Vagina (tissue), 2 donors: ENCODE measurements at places on chromosomes 5 and 9.

DNA sequence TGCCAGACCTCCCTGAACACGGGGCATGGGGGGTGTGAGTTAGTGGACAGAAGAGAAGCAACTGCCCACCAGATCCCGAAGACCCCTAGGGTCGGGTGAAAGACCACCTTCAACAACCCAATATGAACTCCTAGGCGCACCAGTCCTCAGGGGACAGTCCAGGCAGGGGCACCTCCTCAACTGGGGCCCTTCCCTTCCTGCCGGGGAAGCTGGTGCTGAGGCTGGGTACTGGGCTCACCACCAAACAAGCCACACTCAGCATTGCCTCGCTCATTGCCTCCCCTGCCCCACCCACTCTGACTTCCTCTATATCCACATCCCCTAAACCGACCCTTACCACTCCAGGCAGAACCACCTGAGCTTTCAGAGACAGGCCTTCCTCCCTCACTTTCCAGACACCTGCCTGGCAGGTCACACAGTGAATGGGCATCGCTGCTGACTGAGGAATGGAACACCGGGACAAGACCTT, 42.5 kb downstream of the SEMA4D start:
- DNase-seq: no peak

- DNase-seq: no peak
Measured at GRCh38 chr5:129306725-129307124, 153.4 kb upstream of the ADAMTS19 start.

GRCh38 chr9:5453004-5453403, 2.7 kb downstream of the CD274 start:
- no peak for DNase-seq

DNA sequence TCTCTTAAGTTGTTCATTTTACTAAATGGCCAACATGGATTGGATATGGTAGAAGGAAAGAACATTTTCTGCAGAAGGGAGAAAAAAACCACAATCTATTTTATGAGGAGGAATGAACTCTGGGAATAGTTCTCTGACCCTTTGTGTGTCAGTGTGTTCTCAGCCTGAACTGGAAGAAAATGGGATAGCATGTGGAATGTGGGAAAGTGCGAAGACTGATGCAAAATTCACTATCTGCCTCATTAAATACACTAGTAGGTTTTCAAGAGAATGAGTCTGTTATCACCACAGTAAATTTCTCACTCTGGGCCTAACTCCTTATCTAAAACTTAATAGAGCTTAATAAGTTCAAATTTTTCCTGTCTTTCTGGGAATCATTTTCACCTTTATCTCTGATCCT, 22.7 kb downstream of the ITGA1 start:
- no peak for DNase-seq

GRCh38 chr9:134344068-134344799, 18.0 kb downstream of the RXRA start:
- no peak for DNase-seq

GRCh38 chr9:114898741-114899140, 31.6 kb downstream of the TNFSF8 start:
- DNase-seq: no peak

GRCh38 chr9:36551129-36551528, 21.6 kb upstream of the MELK start:
- no peak for DNase-seq

DNA sequence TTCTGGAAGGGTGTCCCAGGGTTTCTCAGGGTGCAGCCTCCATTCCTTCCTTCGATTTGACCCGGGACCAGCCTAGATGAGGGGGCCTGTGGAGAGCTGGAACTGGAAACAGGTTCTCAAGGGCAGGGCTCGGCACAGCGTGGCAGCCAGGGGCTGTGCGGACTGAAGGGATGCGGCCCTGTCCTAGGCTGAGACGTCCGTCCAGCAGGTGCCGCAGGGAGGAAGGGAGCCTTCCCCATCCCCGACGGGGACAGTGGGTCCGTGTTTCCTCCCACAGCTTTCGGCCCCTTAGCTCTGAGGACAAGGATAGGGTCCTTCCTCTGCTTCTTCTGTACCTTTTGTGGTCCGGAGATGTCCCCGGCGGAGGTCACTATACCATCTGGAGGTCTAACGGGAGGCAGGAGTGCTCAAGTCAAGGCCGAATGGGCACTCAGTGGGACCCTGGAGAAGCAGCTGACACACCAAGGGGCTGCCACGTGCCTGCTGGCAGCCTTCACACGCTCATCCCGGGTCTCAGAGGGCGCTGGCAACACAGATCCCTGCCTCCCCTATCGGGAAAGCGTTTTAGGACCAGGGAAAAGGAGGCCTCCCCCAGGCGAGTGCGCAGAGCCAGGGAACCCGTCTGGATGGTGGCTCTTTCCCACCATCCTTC, 49.9 kb downstream of the USP20 start:
- DNase-seq: peak; percentile 89

- DNase-seq: peak; percentile 72
Measured at GRCh38 chr9:89597711-89598362, 7.0 kb upstream of the GADD45G start.

GRCh38 chr5:107056278-107056677, 614.5 kb downstream of the EFNA5 start:
- no peak for DNase-seq

DNA sequence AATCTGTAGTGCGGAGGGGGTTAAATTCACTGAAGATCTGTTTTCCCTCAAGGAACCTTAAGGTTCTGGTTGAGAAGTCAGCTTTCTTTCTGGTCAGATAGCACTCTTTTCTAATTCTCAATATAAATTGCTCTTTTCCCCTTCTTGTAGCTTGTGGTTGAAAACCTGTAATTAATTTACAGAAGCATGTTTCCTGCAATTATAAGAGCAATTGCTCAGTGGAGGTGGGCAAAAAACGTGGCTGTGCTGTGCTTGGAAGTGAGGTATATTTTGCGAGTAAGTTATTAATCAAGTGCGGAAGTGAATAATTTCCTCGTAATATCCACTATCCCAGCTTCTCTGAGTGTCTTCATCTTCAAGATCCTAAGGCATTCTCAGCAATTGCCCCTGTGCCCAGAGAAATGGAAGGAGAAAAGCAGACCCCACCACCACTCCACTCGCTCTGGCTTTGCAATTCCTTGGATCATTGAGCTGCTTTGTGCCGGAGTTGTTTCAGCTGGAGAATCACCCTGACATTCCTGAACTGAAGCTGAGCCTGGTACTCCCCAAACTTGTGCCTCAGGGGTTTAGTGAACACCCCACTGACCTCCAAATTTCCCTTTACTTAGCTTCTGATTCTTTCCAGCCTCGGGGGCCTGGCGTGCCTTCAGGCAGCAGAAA, 140.6 kb downstream of the LRRC70 start:
- no peak for DNase-seq

DNA sequence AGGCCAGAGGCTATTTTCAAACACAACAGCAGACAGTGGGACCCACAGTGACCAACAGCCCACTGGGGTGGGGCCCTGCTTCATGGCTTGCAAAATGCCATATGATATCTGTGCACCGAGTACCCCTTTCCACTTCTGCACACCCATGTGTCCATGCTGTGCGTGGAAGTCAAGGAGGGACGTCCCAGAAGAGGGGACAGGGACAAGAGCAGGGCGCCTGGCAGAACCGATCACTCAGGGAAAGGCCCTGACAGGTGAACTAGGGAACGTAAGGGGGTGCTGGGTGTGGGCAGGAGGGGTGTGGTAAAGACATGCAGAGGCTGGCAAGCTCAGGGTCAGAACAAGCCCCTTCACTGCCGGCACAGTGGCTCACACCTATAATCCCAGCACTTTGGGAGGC, 7.6 kb upstream of the TTLL11 start:
- DNase-seq: no peak

GRCh38 chr9:109975574-109976295, 195.7 kb downstream of the PALM2AKAP2 start:
- no peak for DNase-seq

DNA sequence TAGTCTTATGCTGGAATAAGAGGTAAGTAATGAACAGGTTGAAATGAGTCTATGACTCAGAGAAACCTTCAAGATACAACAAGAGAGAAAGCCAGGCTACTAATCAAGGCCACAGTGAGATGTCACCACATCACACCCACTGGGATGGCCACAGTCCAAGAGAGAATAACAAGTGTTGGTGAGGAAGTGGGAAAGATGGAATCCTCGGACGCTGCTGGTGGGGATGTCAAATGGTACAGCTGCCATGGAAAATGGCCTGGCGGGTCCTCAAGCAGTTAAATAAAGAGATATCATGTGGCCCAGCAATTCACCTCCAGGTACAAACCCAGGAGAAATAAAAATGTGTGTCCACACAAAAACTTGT, 41.9 kb upstream of the NEURL1B start:
- DNase-seq: no peak

GRCh38 chr5:80917631-80918030, 42.5 kb upstream of the RASGRF2 start:
- DNase-seq: no peak

DNA sequence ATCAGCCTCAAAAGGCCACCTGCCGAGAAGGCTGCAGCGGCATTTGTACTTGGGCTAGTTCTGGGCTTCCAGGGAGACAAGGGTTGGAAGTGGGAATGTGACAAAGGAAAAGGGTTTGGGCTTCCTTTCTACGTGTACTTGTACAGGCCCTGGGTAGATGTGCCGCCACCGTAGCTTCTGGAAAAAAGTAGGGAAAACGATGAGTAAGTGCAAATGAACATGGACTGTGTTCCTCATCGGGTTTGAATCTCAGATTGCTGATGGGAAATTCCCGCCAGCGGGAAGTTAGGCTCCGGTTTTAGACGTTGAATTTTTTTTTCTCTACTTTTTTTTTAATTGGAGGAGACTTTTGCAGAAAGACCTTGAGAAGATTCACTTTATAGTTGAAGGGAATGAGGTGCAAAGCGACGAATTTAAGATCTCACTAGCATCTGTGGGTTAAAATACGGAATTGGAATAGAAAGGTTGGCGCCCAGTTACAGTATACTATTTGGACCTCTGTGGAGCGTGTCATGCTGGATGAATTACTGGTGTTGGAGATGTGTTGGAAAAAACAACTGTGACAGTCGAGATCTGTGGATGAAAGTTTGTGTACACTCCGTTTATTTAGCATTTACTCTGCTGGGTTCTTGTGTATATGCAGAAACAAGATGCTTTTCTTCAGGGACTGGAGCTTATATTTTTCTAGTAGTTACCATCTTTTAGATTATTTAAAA, 1.2 kb downstream of the G3BP1 start:
- no peak for DNase-seq

- DNase-seq: no peak
Measured at GRCh38 chr5:139686706-139687441, 38.7 kb downstream of the CXXC5 start.

DNA sequence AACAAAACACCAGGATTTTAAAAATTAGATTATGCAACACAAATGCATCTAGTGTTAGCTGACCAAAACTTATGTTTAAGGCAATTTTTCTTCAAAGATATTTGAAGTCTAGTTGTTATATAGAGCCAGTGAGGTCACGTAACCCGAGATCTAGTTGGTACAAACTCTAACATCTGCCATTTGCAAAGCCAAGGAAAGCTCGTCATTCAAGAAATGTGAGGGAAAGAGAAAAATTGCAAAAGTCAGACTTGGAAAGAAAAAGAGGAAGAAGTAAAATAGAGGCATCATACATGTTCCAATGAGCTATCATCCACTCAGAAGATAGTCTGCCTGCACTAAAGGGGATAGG, 293.4 kb upstream of the PUM3 start:
- DNase-seq: no peak

GRCh38 chr9:114656301-114656700, 1.3 kb downstream of the TEX53 start:
- no peak for DNase-seq

DNA sequence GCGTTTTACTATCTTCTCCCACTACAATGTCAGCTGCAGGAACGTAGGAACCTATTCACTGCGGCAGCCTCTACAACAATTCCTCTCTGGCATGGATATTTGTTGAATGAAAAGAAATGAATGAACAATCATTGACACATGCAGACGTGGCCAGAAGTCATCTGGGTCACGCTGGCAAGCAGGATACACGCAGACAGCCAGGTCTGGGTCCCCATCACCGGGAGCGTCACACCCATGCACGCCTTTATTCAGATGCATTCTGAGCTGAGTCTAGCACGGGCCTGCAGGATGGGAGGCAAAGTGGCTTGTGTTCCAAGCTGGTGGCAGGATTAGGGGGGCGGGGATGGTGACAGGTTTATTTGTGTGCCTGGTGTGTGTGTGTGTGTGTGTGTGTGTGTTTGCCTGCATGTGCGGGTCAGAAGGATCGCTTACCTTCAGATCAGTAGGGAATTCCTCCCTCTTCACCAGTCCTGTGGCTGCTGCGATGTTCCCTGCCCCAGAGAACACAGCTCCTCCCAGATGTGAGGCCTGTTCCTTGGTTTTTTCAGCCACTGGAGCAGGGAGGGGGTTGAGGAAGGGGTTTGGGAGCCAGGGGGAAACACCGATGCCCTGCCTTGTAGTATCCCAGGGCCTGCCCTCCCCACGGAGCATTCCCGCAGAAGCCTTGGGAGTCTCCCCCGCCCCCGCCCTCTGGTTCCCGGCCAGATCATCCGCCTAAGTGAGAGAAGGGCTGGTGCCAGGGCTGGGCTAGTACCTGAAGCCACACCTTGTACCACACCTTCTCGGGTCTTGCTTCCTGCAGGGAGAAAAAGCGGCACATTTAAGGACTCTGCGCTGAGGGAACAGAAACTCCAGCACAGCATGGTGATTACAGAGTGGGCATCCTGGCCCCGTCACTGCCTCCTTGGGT, 4.1 kb downstream of the SNCB start:
- DNase-seq: no peak

GRCh38 chr5:16713386-16713928, 96.7 kb upstream of the RETREG1 start:
- no peak for DNase-seq

GRCh38 chr5:155260798-155261197, 247.2 kb downstream of the KIF4B start:
- DNase-seq: no peak

- no peak for DNase-seq
Measured at GRCh38 chr5:95042037-95042436, 242.9 kb downstream of the MCTP1 start.

DNA sequence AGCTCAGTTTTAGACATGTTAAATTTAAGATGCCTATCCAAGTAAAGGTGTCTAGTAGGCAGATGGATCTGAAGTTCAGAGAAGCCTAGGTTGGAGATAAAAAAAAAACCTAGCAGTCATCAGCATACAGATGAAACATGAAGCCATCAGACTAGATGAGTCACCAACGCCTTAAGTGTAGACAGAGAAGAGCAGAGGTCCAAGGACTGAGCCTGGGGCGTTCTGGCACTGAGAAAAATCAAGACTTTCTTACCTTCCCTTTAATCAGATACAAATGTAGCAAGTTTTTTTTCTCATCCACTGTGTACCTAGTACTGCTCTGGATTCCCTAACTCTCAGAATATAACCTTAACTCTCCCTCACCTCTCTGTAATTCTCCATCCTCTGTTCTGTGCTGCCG, 97.3 kb downstream of the SIL1 start:
- DNase-seq: no peak

GRCh38 chr5:120084543-120084870, 379.6 kb upstream of the PRR16 start:
- DNase-seq: no peak

- DNase-seq: no peak
Measured at GRCh38 chr5:8333485-8333884, 464.5 kb downstream of the MTRR start.

GRCh38 chr5:140965905-140966292, 377 bp upstream of the PCDHAC2 start:
- DNase-seq: no peak
